ENCODE measurements at places on chromosomes 13 and 19.

DNA sequence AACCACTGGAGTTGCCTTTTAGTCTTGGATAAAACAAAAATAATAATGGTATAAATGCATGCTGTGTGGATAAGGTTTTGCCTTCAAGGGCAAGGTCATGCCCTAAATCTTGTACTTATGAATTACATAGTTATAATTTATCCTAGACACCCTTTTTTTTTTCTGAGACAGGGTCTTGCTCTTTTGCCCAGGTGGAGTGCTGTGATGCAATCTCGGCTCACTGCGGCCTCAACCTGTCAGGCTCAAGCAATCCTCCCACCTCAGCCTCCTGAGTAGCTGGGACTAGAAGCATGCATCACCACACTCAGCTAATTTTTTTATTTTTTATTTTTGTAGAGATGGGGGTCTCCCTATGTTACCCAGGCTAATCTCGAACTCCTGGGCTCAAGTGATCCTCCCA is 7.7 kb upstream of the DACT3 start:
- peaks cover 3% of the 10 kb centered on the region for H3K4me1 ChIP-seq
- H3K36me3 ChIP-seq: no peaks in the 10 kb centered on the region
- no peak for DNase-seq
- no peak overlapping the region for H3K4me3 ChIP-seq

- H3K4me1 ChIP-seq: no peaks in the 10 kb centered on the region
- no peak for DNase-seq
- no peak overlapping the region for H3K27ac ChIP-seq
- H3K36me3 ChIP-seq: no peaks in the 10 kb centered on the region
- H3K27me3 ChIP-seq: no peaks in the 10 kb centered on the region
- H3K4me3 ChIP-seq: no peak overlapping the region
These were observed 2.0 kb upstream of the GPR32 start for GRCh38 chr19:50768277-50768676.

DNA sequence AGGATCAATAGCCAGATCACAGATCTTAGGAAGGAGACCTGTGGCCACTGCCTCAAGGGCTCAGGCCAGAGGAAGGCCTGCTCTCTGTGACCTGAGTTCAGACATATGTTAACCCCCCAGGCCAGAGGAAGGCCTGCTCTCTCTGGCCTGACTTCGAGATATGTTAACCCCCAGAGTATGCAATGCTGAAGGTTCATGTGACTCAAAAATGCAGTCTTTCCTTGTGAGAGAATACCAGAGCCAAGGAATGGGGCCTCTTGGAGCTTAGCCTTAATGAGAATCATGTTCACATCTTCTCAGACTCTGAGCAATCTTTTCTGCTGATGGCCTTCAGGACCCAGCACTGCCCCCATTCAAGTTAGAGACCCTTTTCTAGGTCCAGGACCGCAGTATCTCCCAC is 36.7 kb downstream of the MBNL2 start:
- peak overlapping the region; percentile 96 for H3K27ac ChIP-seq
- peak; percentile 78 for DNase-seq
- no peaks in the 10 kb centered on the region for H3K27me3 ChIP-seq
- peaks cover 52% of the 10 kb centered on the region for H3K4me1 ChIP-seq
- H3K36me3 ChIP-seq: no peaks in the 10 kb centered on the region
- no peak overlapping the region for H3K4me3 ChIP-seq

GRCh38 chr19:39212375-39212742 is 8.3 kb upstream of the SYCN start:
- no peak overlapping the region for H3K4me3 ChIP-seq
- H3K27me3 ChIP-seq: peaks cover 3% of the 10 kb centered on the region
- H3K27ac ChIP-seq: no peak overlapping the region
- DNase-seq: no peak

GRCh38 chr19:10557603-10558197 is 8.1 kb downstream of the KRI1 start:
- no peak for DNase-seq
- H3K4me3 ChIP-seq: no peak overlapping the region
- no peaks in the 10 kb centered on the region for H3K27me3 ChIP-seq

DNA sequence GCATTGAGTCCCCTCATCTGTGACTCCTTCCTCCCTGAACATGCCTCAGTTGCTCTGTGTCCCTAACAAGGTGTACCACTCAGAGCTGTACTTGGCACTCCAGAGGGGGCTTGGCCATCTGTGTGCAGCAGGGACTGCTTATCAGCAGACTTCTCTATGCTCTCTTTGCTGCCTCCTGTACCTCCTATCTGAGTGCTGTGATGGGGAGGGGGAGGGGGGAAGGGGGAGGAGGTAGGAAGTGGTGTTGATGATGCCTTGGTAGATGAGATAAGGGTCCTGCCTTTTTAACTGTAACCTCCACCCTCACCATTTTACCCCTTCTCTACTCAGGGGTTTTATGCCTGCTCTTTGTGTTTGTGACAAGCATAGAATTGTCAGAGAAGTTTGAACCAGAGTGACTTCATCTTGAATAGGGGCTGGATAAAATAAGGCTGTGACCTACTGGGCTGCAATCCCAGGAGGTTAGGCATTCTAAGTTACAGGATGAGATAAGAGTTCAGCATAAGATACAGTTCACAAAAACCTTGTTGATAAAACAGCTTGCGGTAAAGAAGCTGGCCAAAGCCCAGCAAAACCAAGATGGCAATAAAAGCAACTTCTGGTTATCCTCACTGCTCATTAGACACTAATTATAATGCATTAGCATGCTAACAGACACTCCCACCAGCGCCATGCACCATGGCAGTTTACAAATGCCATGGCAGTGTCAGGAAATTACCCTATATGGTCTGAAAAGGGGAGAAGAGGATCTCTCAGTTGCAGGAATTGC is 13.2 kb downstream of the PCDH8 start:
- H3K36me3 ChIP-seq: no peaks in the 10 kb centered on the region
- H3K27ac ChIP-seq: no peak overlapping the region
- H3K4me1 ChIP-seq: no peaks in the 10 kb centered on the region
- no peaks in the 10 kb centered on the region for H3K27me3 ChIP-seq
- H3K4me3 ChIP-seq: no peak overlapping the region
- DNase-seq: no peak

DNA sequence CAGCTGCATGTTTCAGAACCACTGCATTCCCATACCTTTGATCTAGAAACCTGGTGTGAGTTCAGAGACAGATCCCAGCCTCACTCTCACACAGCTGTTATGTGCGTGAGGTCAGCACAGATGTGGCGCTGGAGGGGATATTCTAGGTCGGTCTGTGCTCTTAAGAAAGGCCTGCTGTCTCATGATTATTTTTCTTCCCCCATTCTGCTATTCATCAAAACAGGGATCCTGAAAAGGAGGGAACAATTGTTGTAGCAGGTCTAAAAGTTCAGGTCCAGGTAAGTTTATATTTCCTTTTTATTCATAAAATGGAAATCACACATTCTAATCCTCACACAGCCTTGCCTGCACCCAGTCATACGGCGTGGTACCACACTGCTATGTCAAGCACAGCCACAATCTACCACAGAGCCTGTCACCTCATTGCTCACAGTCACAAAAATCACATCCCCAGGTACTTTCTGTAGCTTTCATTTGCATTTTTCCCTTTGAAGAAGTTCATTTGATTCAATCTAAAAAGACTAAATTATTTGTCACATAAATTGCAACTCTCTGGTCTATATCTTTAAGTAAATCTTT is 867 bp downstream of the ZNF546 start:
- no peaks in the 10 kb centered on the region for H3K36me3 ChIP-seq
- H3K27me3 ChIP-seq: no peaks in the 10 kb centered on the region
- H3K27ac ChIP-seq: peak overlapping the region; percentile 95
- no peaks in the 10 kb centered on the region for H3K4me1 ChIP-seq
- peak; percentile 63 for DNase-seq

GRCh38 chr13:61406275-61406674 is 9.4 kb downstream of the PCDH20 start:
- no peak overlapping the region for H3K27ac ChIP-seq
- H3K4me3 ChIP-seq: no peak overlapping the region
- no peak for DNase-seq
- H3K36me3 ChIP-seq: no peaks in the 10 kb centered on the region
- no peaks in the 10 kb centered on the region for H3K4me1 ChIP-seq

DNA sequence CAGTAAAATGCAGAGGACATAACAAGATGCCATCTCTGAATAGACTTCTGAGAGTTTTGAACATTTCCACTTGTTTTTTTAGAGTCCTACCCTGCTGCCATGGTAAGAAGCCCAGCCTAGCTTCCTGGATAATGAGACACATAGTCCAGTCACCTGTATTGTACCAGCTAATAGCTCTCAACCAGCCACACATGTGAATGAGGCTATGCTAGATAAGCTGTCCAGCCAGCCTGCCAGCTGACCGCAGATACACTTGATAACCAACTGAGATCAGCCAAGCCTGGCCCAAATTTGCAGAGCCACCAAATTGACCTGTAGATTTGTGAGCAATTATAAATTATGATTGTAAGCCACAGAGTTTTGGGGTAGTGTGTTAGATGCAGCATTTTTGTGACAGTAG is 10.7 kb downstream of the RFXAP start:
- no peak for DNase-seq
- no peaks in the 10 kb centered on the region for H3K4me1 ChIP-seq
- H3K27ac ChIP-seq: no peak overlapping the region
- no peaks in the 10 kb centered on the region for H3K36me3 ChIP-seq
- H3K27me3 ChIP-seq: no peaks in the 10 kb centered on the region
- no peak overlapping the region for H3K4me3 ChIP-seq

DNA sequence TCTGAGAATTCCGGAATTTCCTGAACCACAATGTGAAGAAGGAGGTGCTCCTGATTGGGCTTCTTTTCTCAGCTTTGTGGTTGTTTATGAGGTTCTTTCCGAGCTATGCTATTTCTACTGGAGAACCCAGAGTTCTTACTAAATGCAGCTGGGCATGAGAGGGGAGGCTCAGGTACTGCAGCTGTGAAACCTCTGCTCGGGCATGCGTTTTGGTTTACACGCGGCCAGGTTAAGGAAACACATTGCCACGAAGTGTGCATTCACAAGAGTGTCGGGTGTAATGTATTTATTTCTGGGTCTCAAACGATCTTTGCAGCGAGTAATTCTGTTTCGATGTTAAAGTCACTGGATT is 661 bp upstream of the MIR17HG start:
- H3K27ac ChIP-seq: no peak overlapping the region
- H3K4me1 ChIP-seq: peaks cover 7% of the 10 kb centered on the region
- DNase-seq: no peak
- peak overlapping the region; percentile 50 for H3K4me3 ChIP-seq
- no peaks in the 10 kb centered on the region for H3K36me3 ChIP-seq

- no peaks in the 10 kb centered on the region for H3K27me3 ChIP-seq
- peaks cover 12% of the 10 kb centered on the region for H3K4me1 ChIP-seq
- peaks cover 10% of the 10 kb centered on the region for H3K36me3 ChIP-seq
- peak within 1 kb of the TSS; percentile 88 for H3K4me3 ChIP-seq
These were observed at the start of gene TSC22D1 for GRCh38 chr13:44575741-44576350. Gene TSC22D1 (minus strand): TSS chr13:44576330. CDS start chr13:44576074, 256 bp downstream.

- H3K36me3 ChIP-seq: no peaks in the 10 kb centered on the region
- no peak overlapping the region for H3K4me3 ChIP-seq
- H3K27ac ChIP-seq: no peak overlapping the region
- H3K4me1 ChIP-seq: no peaks in the 10 kb centered on the region
- no peak for DNase-seq
- no peaks in the 10 kb centered on the region for H3K27me3 ChIP-seq
These were observed 146.6 kb downstream of the KLF12 start for GRCh38 chr13:73987618-73988017.

GRCh38 chr13:58655086-58655485 is 1023.5 kb downstream of the PCDH17 start:
- DNase-seq: no peak
- no peaks in the 10 kb centered on the region for H3K4me1 ChIP-seq
- no peaks in the 10 kb centered on the region for H3K36me3 ChIP-seq
- H3K4me3 ChIP-seq: no peak overlapping the region
- no peak overlapping the region for H3K27ac ChIP-seq

DNA sequence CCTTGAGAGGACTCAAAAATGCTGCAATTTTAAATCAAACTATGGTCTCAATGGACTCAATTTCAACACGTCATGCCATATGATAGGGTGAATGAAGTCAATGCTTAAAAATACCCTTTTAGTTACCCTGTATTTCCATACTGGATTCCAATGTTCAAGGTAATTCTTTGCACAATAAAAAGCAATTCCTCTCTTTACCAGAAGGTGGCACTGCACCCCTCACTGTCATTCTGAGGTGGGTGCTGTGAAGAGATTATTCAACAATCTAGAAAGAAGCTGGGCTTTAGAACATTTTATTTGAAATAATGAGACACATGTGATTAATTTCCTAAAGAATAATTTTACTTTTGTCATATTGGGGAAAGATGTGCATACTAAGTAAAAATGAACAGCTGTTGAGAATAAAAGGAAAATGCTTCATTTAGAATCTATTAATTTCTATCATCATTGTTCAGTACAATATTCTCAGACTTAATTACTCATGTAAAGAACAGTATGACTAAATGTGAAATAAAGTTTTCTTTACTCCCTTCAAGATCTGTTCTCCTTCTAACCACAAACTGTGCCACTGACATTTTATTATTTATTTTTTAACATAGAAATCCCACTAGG is 789.1 kb downstream of the GPC5 start:
- H3K27me3 ChIP-seq: no peaks in the 10 kb centered on the region
- H3K36me3 ChIP-seq: no peaks in the 10 kb centered on the region
- H3K27ac ChIP-seq: no peak overlapping the region
- DNase-seq: peak; percentile 62

DNA sequence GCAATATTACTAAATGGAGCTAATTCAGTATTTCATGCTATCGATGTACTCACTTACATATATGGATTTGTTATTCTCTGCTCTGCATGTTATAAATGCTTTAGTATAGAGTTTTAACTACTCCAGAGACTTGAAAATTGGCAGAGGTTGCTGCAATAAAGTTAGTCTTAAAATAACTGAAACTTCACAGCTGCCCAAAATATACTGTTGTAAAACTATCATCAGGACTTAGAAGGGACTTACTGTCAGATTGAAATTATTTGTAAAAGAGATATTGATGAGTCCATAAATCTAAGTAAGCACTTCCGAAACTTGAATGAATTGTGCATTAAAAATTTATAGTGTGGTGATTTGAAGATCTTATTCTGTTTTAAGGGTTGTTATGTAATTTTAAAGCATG is 1178.2 kb upstream of the PCDH20 start:
- no peaks in the 10 kb centered on the region for H3K27me3 ChIP-seq
- DNase-seq: no peak
- H3K36me3 ChIP-seq: no peaks in the 10 kb centered on the region
- H3K4me1 ChIP-seq: no peaks in the 10 kb centered on the region

- no peaks in the 10 kb centered on the region for H3K36me3 ChIP-seq
- peak overlapping the region; percentile 17 for H3K27ac ChIP-seq
- no peak overlapping the region for H3K4me3 ChIP-seq
- DNase-seq: no peak
- H3K4me1 ChIP-seq: peaks cover 24% of the 10 kb centered on the region
- no peaks in the 10 kb centered on the region for H3K27me3 ChIP-seq
These were observed 27.4 kb downstream of the STARD13 start for GRCh38 chr13:33257841-33258807.

GRCh38 chr13:75368167-75368566 is 113.8 kb downstream of the TBC1D4 start:
- no peaks in the 10 kb centered on the region for H3K27me3 ChIP-seq
- peaks cover 2% of the 10 kb centered on the region for H3K4me1 ChIP-seq
- no peaks in the 10 kb centered on the region for H3K36me3 ChIP-seq
- peak overlapping the region; percentile 4 for H3K27ac ChIP-seq
- peak overlapping the region; percentile 10 for H3K4me3 ChIP-seq
- peak; percentile 93 for DNase-seq

Measured in fibroblast of lung (primary cell).